ENCODE measurements at places on chromosomes 7 and 10.

DNA sequence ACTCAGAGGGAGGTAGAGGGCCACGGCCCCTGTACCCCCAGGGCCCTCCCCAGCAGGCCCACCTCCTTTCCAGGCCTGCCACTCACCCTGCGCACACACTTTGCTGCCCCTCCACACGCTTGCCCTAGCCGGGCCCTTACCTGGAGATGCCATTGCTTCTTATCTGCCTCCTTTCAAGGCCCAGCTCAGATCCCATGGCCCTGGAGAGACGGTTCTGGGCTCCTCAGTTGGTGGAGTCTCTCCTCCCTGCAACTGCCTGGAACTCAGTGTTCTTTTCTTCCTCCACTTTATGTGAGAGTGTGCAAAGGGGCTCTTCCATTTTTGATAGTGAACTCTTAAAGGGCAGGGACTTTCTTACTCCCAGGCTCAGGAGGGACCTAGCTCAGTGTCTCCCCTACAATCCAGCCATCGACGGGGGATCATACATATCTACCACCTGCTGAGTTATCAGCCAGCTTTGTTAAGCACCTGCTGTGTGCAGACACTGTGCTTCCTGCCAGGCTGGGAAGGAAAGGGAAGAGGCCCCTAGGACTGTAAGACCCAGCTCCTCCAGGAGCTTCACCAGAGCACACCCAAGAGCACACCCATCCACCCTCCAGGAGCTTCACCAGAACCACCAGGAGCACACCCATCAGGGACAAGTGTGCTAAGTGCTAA is 89.3 kb upstream of the MACROH2A2 start:
- peak; percentile 23 for DNase-seq

DNA sequence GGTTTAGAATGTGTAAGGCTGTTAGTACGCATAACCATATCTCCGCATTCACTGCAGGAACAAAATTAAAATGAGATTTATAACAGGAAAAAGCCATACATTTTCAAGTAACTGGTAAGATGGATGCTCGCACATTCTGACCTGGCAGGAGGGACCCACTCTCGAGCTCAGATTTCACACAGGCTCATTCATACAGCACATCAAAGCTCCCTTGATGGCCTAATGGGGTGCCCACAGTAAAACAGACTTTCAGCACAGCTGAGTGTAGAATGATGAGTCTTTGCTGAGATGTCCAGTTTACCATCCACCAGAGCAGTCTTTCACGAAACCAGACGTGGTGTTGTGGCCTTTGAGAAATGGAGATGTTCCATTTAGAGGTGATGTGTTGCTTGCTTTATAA is 8.9 kb downstream of the FOXI2 start:
- no peak for DNase-seq

GRCh38 chr10:34880817-34881216 is 65.7 kb upstream of the PARD3 start:
- DNase-seq, result no peak

- DNase-seq, result peak; percentile 63
These were observed 40.9 kb upstream of the ZNF32 start for GRCh38 chr10:43689618-43689954.

- DNase-seq, result no peak
These were observed 62.1 kb upstream of the ZNF746 start for GRCh38 chr7:149559711-149560110.

DNA sequence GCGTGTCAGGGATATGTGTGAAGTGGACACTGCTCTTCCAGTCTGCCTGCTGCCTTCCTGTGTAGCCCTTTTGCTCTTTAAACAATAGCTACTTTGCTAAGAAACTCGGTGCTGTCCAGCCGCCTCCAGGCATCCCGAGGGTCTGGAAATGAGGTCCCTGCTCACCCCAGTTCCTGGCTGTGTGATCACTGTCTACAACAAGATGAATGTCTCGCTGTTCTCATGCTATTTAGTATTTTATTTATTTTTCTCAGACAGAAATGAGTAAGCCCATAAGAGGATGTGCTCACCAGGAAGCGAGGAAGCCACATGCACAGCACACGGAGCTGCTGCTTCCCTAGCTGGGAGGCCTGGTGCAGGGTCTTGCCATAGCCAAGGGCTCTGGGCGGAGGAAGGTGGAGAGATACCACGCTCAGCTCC is 167.0 kb upstream of the PITRM1 start:
- DNase-seq, result no peak

DNA sequence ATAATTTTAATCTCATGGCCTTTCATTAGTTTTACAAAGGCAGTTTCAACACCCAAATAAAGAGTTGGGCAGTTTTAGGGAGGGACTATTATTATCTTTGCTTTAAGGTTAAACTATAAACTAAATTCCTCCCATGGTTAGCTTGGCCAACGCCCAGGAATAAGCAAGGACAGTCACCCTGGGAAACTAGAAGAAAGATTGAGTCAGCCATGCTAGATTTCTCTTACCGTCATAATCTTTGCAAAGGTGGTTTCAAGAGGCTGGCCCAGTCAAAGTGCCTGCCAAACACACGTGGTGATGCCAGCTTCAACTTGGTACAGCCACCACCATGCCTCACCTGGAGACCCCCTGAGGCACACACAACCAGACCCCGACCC is 317.4 kb upstream of the SP8 start:
- DNase-seq, result no peak

DNA sequence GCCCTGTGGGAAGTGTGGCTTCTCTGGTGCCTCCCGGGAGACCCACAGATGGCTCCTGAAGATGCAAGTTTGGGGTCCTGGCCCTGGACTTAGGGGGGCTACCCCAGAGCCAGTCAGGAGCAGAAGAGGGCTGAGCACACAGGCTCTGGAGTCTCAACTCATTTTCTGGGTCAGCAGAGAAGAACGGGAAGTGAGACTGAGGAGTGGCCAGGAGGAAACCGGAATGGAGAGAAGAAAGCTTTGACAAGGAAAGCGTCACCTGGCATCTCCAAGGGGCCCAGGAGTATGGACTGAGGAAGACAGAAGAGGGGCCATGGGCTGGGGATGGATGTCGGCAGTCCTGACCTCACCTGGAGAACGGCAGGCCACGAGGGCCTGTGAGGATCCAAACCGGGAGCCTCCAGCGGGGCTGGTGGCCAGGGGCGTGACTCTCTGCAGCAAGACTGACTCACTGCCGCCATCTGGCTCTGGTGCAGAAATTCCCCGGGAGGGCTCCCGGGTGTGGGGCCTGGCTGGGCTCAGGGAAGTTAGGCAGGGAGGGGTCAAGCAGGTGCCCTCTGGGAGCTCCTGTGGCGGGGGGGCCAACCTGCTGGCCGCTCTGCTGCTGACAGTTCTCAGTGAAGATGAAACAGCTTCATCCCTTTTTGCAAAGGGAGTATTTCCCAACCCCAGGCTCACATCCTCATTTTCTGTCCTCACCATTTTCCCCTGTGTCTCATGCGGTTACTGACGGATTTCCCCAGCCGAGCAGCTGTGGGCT is 23.6 kb downstream of the DAGLB start:
- DNase-seq, result no peak

- DNase-seq, result no peak
These were observed 2.7 kb upstream of the SUV39H2 start for GRCh38 chr10:14875941-14876340.

- no peak for DNase-seq
These were observed 73.6 kb upstream of the LSM8 start for GRCh38 chr7:118110178-118110925.

- no peak for DNase-seq
These were observed 26.1 kb downstream of the ENKUR start for GRCh38 chr10:24989867-24990266.

GRCh38 chr7:15947754-15948153 is 261.3 kb upstream of the MEOX2 start:
- DNase-seq, result no peak

- no peak for DNase-seq
These were observed 291.2 kb upstream of the MBL2 start for GRCh38 chr10:53063805-53064204.

DNA sequence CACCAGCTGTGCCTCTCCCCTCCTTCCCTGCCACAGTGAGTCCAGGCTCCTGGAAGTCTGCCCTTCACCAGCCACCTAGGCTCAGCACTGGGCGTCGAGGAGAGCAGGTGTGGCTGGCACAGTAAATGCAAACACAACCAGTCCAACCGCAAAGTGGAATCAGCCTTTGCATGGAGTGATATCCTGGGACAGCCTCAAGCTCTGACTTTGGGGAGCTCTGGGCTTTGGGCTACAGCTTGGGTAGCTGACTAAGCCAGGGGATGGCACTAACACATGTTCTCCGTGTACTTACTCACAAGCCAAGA is 312.4 kb downstream of the KCNMA1 start:
- DNase-seq, result no peak

DNA sequence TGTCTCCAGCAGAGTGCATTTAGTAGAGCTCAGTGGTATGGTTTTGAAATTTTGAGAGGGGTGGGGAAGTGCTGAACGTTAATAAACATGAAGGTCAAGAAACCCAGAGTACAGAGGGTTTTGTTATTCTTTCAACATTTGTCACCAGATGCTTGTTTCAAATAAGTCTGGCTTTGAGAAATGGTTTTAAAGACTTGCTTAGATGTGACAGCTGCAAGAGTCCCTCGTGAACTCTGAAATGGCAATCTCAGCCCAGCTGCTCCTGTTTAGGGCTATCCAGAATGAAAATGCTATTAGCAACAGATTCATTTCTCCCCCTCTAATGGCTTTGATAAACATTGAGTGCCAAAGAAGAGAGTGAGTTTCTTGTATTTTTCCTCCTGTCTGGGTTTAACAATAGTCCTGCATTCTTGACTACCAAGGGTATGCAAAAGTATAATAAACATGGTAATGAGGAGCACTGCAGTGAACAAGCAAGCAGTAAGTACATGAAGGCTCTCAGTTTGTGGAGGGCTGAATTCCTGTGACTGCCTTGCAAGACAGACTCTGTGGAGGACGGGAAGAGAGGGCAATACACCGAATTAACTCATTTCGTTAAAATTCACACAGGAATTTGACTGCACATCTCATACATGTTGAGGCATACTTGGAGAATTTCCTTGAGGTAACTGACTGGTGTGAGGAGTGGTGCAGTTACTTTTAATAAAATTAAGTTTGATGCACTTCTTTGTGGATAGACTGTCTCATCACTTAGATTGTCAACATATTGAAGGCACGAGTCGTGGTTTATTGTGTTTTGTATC is 490.9 kb downstream of the REEP3 start:
- DNase-seq, result no peak

GRCh38 chr7:41917-42565 is 150.3 kb upstream of the FAM20C start:
- DNase-seq, result peak; percentile 47

DNA sequence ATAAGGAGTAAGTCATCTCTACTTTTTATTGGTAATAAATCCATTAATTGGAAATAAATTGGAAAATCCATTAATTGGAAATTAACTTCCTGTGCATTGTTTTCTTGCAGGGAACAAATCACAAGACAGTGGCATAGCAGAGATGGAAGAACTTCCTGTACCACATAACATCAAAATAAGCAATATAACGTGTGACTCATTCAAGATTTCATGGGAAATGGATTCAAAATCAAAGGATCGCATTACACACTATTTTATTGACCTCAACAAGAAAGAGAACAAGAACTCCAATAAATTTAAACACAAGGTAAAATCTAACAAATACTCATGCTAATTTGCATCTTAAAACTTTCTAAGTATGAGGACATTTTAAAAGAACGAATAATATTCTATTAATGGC is 57.8 kb downstream of the PHYHIPL start:
- DNase-seq, result no peak

GRCh38 chr7:98613601-98614425 is 3.3 kb upstream of the NPTX2 start:
- DNase-seq, result no peak

DNA sequence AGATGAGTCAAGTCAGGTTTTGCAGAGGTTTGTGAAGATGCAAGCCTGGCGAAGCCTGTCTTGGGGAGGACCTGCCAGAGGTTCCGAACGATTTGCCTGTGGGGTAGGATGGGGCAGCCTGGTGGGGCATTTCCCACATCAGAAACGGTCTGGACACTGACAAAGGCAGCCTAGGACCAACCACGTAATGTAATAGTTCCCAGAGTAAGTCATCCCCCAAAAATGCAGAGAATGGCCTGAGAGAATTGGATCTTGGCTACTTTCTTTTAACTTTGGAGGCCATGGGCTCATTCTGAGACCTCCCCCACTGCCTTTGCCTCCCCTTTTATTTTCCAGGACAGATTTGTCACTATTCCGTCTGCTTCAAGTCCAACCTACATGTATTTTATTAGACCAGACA is 168.9 kb upstream of the SH2B2 start:
- DNase-seq, result no peak

DNA sequence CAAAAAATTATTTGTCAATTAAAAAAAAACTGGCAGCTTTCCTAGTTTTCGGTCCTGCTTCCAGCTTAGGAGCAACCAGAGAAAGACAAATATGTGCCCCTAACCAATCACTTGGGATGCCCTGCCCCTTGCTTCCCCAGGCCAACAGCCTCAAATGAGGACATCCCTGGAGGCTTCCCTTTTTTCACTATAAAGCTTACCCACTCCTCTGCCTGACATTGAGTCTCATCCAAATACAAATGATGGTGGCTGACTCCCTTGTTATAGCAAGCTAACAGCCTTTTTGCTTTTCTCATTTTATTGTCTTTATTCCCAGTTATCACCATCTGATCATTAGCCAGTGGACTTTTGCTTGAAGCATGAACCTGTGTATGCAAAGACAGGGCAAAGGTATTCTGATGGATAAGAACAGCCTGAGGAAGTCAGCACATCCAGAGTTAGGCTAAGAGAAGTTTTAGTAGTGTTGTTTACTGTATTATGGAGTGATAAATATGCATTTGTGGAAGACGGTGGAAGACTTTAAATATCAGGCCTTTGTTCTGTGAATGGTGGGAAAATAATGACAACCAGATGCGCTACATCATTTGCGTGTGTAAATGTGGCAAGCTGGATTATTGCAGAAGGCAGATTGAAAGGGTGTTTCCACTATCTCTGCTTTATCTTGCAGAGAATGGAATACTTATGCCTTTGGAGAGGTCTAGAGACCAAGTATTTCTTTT is 1.7 kb upstream of the CCM2 start:
- no peak for DNase-seq

DNA sequence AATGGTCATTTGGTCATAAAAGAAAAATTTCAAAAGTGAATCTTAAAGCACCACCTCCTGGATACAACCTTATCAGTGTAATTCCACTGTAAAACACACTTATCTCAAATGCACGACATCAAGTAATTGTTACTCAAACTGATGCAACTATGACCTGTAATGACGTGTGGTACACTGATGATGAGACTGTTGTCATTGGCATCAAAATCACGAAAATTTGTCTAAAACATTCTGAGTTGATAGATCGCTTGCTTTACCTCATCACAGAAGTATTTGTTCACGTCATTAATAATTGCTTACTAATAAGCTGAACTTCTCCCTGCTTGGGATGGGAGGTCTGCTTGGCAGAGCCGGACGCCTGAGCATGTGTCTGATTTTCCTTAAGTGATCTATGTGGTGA is 221.8 kb upstream of the KLF6 start:
- DNase-seq, result no peak

GRCh38 chr10:83817797-83818196 is 321.5 kb upstream of the GHITM start:
- no peak for DNase-seq

DNA sequence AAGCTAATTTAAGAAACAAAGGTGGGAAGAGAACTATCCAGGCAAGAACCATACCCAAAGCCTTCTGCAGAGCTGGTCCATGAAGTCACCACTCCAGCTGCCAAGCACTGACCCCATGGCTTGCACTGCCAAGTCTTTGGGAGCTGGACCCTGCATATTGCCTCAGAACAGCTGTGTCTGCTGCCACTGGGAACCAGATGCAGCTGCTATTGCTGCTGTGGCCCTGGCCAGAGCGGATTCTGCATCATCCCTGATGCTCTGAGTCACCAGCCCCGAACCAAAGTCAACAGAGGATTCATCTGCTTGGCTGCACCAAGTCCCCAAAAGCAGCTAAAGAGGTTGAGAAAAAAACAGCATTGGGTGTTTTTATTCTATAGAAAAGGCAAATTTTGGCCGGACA is 39.2 kb upstream of the GSAP start:
- DNase-seq, result peak; percentile 60
